Hair follicle dermal papilla cell (primary cell): ENCODE measurements at places on chromosomes 12 and 14. TPM values are rescaled to one million over a fixed set of nuclear protein-coding genes. Genes with fewer than 3 reads are reported as not detected.

Gene GALNT9
- not detected in 2 replicates for total RNA-seq

Gene OAS3
- 10.7 and 30.5 TPM in 2 replicates for total RNA-seq

Gene RTL1
- total RNA-seq: not detected in 2 replicates

Gene SERPINA4
- not detected in 2 replicates for total RNA-seq

Gene ABCD2
- under 0.01 and 0.12 TPM in 2 replicates for total RNA-seq

Gene GPR68
- total RNA-seq: 3.4 and 6.3 TPM in 2 replicates

Gene GPR162
- 4.6 and 7.3 TPM in 2 replicates for total RNA-seq

Gene MYF6
- not detected in 2 replicates for total RNA-seq

Gene FITM1
- total RNA-seq: not detected in 2 replicates

Gene PIWIL1
- total RNA-seq: not detected in 2 replicates

Gene ST8SIA1
- total RNA-seq: 7.1 and 7.7 TPM in 2 replicates

Gene PMEL
- total RNA-seq: 1.1 and 2.9 TPM in 2 replicates

Gene PTPN6
- 0.61 and 0.65 TPM in 2 replicates for total RNA-seq

Gene IFI27L1
- total RNA-seq: 9.7 and 16.2 TPM in 2 replicates

Gene ART4
- not detected in 2 replicates for total RNA-seq

Gene RD3L
- not detected in 2 replicates for total RNA-seq

Gene KRT73
- not detected in 2 replicates for total RNA-seq

Gene RNF212B
- total RNA-seq: not detected in 2 replicates

Gene JAG2
- 0.61 and 2.3 TPM in 2 replicates for total RNA-seq

Gene CCDC197
- total RNA-seq: not detected in 2 replicates

Gene ZNF26
- total RNA-seq: 24.0 and 30.3 TPM in 2 replicates

Gene CACNB3
- total RNA-seq: 20.2 and 21.6 TPM in 2 replicates

Gene HOXC12
- not detected in 2 replicates for total RNA-seq

Gene ETFBKMT
- total RNA-seq: 4.4 and 5.1 TPM in 2 replicates

Gene TXNDC16
- 3.6 and 5.5 TPM in 2 replicates for total RNA-seq

Gene LRRC10
- total RNA-seq: not detected in 2 replicates

Gene PRB3
- total RNA-seq: not detected in 2 replicates

Gene IL23A
- total RNA-seq: not detected in 2 replicates

Gene NOPCHAP1
- 3.2 and 3.8 TPM in 2 replicates for total RNA-seq

Gene MVK
- total RNA-seq: 31.3 and 39.3 TPM in 2 replicates

Gene KRT6A
- 3.4 and 40.3 TPM in 2 replicates for total RNA-seq

Gene OTOGL
- total RNA-seq: 0.16 and 0.36 TPM in 2 replicates
